ENCODE measurements at places on chromosomes 5 and 9.

GRCh38 chr5:9015937-9016270, 530.0 kb downstream of the SEMA5A start:
- DNase-seq: no peak

DNA sequence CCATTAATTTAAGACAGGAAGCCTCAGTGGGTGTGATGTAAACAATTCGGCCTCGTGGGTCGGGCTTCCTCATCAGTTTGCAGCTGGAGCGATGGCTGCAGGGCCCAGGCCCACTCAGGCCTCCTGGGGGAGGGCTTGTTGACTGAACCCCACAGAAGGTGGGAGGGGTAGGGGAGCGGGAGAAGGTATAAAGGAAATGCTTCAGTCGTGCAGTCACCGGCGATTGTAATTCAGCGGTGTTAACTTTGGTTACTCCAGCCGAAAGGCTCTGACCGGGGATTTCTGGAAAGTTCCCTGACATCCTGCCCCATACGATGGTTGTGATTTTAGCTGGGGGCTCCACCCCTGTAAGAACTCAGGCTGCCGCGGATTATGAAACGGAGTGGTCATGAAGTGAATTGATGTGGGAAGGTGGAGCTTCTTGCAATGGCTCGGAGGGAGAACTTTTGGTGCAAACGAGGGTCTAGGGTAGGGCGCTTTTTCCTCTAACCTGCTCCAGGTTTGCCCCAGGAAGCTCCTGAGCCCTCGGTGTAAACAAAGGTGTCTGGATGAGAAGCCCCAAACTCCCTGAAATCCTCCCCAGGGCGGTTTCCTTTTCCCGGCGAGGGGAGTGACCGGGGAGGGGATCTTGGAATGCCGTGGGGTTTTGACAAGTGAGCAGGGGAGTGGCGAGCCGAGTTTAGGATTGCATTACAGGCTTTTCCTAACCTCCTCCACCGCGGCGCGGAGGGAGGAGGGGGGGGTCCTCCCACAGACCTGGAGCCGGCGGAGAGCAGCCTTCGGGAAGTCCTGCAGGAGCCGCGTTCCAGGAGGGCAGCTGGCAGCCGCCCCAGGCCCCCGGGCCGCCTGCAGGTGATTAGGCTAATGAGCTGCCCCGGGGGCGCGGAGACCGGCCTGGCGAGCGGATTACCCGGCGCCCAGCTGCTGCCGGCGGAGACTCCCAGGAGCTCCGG, 215.5 kb downstream of the PDZD2 start:
- DNase-seq: no peak

- no peak for DNase-seq
Measured at GRCh38 chr5:61477788-61478187, 145.7 kb downstream of the ZSWIM6 start.

DNA sequence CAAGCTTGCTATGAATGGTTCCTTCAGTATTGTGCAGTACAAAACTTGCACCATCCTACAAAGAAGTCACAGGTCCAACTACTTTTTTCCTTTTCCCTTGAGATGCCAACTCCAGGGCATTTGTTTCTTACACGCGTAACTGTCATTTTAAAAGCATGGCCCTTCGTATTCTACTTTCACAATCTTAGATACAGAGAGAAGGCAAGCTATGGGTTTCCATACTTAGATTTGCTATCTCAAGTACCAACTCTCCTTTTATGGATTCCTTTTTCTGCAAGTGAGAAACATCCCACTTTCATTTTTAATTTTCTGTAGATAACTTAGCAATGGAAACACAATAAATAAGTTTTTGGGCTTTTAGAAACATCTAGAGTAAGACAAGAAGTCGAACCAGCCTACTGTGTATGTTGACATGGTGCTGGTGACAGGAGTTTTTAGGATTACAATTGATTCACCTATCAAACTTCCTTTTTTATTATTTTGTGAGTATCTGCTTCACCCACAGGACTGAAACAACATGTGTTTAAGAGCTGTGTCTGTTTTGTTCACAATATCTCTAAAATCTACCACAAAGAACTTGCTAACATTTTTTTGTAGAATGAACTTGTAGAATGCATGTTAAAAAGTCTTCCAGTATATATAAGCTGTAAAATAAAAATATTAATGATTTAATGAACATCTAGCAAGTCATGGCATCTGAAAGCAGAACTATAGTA, 124.1 kb downstream of the FAM174A start:
- no peak for DNase-seq

DNA sequence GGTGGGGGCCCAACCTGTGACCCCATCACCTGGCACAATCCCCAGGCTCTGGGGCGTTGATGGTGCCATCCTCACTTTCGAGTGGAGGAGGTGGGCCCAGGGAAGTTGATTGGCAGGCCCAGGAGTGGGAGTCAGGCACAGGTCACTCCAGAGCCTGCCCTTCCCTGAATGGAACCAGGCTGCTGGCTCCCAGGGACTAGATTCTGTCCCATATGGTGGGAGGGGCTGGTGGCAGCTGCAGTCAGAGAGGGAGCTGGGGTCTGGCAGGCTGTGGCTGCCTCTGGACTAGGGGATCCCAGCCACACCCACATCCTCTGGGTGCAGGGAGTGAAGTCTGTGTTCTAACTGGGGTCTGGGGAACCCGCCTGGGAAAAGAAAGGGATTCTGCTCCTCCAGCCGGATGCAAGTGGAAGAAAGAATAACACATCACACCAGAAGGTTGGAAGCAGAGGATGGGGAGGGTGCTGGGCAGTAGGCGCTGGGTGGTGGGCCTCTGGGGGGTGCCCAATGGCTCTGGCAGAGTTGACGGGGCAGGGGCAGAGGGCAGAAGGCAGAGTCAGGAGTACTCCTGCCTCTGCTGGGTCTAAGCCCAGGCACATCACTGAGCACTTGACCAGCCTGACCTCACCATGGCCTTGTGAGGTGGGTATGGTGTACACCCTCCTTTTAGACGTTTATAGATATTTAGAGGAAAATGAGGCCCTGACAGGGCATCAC, 25.8 kb downstream of the CEL start:
- DNase-seq: no peak

- DNase-seq: no peak
Measured at GRCh38 chr9:95581900-95582299, 65.1 kb upstream of the PTCH1 start.

- no peak for DNase-seq
Measured at GRCh38 chr5:80411589-80412219, 3.8 kb downstream of the ZFYVE16 start.

DNA sequence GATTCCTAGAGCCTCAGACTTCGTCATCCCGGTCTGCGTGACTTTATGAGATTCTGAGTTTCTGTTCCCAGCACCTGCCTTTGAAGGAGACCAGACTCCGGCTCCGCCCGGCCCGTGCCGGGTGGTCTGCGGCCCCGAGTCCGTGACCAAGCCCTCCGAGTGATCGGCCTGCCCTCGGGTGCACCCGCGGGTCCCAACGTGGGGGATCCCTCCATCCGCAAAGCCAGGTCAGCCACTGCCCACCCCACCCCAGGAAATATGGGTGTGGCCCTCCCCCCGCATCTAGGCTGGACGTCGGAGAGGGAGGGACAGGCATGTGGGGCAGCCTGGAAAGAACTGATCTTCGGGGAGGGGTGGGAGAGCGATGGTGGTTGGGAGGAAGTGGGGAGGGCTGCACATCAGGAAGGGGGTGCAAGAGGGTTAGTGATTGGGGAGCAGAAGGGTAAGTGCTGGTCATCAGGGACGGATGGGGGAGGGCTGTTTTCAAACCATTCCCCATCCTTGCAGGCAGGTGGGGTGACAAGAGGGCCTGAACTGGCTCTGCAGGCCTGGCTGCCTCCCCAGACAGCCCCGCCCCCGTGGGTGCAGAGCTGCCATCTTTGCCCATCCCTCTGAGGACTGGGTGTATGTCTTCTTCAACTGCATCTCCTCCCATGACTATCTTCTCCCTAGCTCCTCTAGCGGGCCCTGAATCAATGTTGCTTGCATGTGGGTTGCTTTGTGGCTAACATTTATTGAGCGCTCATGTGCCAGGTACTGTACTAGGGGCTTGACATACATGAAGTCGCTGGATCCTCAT, 747 bp downstream of the LRSAM1 start:
- DNase-seq: peak; percentile 54

All from CD4-positive, alpha-beta T cell treated with Interleukin-21 for 1 hour (primary cell).